Breast epithelium (tissue), 4 donors: ENCODE measurements at places on chromosomes 6 and 20. TPM values are rescaled to one million over a fixed set of nuclear protein-coding genes. Genes with fewer than 3 reads are reported as not detected.

- H3K36me3 ChIP-seq = no peaks in the 10 kb centered on the region
- no peaks in the 10 kb centered on the region for H3K4me1 ChIP-seq
- no peaks in the 10 kb centered on the region for H3K27me3 ChIP-seq
- H3K27ac ChIP-seq = no peak overlapping the region
These were observed 89.1 kb downstream of the AIG1 start for GRCh38 chr6:143149771-143150170.

Gene KCNK17
- total RNA-seq = 3.2 TPM

Gene FUT9
- 2.8 TPM for total RNA-seq

Gene CLPSL2
- 2.3 TPM for total RNA-seq

DNA sequence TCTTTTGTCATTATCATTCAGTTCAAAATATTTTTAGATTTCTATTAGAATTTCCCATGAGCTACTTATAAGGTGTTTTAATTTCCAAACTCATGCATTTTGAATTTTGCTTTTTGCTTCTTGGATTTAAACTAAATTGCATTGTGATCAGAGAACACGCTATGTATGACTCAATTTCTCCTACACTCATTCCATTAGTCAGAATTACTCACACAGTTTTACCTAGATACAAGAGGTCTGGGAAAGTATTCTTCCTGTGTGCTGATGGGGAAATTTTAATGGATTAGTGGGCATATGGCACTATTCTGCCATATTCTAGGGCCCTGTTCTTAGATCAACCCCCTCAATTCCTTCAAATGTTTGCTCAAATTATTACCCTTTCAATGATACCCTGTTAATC, 49.9 kb upstream of the BMP5 start:
- H3K27ac ChIP-seq = no peak overlapping the region
- H3K36me3 ChIP-seq = no peaks in the 10 kb centered on the region

Gene APCDD1L
- total RNA-seq = 2.0 TPM

- H3K4me3 ChIP-seq = no peak overlapping the region
- H3K27me3 ChIP-seq = no peaks in the 10 kb centered on the region
- no peaks in the 10 kb centered on the region for H3K4me1 ChIP-seq
- H3K27ac ChIP-seq = no peak overlapping the region
- no peaks in the 10 kb centered on the region for H3K36me3 ChIP-seq
These were observed 13.3 kb downstream of the IRF4 start for GRCh38 chr6:404685-405423.

Gene TTK
- total RNA-seq = 0.66 TPM
